ENCODE measurements at places on chromosomes 6 and 20.

- no peak for DNase-seq
These were observed 13.6 kb downstream of the CDC5L start for GRCh38 chr6:44401138-44401537.

DNA sequence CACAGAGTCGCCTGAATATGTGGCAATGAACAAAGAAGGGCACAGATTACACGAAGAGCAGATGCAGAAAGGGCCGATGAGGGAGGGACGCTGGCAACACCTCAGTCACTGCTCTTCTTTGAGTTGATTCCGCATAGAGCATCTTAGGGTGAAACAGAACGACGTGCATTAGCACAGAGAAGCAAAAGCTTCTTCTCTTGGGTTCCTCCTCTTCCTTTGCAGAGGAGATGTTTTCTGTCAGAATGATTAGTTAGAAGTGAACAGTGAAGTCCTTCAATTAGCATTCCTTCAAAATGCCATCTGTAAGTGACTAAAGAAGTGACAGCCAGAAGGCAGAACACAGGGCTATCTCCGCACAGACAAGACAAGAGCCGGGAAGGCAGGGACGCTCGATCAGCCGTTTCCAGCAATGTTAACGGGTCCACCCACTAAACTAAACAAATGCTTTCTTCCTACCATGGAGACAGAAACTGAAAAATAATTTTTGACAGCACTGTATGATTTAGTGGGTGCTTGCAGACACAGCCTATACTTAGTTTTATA is 219.8 kb upstream of the AGPAT4 start:
- no peak for DNase-seq

- DNase-seq, result no peak
These were observed 23.0 kb downstream of the PACRG start for GRCh38 chr6:162750776-162751175.

DNA sequence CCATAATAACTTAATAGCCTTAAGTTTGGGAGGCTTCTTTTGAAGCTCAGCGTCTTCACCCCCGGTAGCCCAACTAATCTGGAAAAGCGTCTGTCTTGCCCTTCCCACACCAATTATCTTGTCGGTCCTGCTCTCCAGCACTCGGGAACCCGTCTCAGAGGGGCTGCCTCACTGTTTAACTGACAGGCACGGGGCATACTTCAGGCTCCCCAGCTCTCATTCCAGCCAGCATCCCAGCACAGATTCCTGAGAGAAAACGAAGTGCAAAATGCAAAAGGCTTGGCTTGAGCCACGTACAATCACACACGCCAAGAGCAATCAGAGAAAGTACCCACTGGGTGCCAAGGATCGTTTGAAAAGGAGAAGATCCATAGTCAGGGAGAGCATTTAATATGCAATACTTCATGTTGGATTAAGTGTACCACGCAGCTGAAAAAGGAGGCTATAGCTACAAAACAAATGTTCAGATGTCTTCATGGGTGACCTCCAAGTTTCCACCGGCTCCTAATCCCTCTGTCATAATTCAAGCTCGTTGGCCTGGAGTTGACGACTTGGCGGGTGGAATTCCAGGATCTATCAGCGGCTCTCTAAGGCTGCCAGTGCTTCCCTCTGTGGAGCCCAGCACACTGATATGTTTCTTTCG is 53.7 kb upstream of the STX16 start:
- DNase-seq, result no peak

DNA sequence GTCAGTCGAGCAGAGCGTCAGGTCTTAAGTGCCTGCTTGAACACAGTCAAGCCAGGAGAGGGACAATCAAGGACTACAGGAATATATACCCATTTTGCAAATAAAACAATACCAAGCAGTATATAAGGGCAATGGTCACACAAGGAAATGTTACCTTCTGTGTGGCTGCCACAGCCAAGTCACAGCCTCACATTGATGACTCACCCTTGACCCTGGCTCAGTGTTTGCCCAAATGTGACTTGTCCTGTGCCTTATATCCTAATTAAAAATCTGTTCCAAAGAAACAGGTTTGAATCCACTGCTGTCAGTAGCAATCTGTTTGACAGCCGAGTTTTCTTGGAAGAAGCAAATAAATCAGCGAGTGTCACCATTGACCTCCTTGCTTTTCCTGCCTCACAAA is 34.3 kb downstream of the C6orf89 start:
- DNase-seq, result no peak

GRCh38 chr20:56195946-56196345 is 52.6 kb upstream of the MC3R start:
- DNase-seq, result no peak
